Vagina (tissue), 2 donors: ENCODE measurements at places on chromosomes 6 and 20. TPM values are rescaled to one million over a fixed set of nuclear protein-coding genes. Genes with fewer than 3 reads are reported as not detected.

CENPQ gene
- total RNA-seq, result 1.7 TPM

PHACTR1 gene
- 0.49 TPM for total RNA-seq

PTK6 gene
- 25.8 TPM for total RNA-seq

MYL9 gene
- total RNA-seq, result 246 TPM

MROH8 gene
- 1.5 TPM for total RNA-seq

ID1 gene
- 1,190 TPM for total RNA-seq

KCNK16 gene
- total RNA-seq, result not detected

OR12D3 gene
- total RNA-seq, result not detected

OR2H1 gene
- not detected for total RNA-seq

DNA sequence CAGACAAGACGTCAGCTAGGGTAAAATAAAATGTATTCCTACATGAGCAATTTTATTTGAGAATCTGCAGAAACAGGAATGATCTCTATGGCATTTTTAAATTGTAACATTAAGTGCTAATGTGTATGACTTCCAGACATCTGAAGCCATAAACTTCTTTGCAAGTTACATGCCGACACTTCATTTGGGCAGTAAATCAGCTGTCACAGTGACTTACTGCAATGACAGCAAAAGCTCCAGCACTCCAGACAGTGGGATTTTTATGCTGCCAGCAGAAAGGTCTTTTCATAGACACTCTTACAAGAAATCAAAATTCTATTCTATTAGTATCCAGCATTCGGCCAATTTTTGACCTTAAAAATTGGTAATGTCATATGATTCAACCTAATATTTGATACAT lies 156.3 kb upstream of the SNX9 start:
- DNase-seq, result no peak

- no peak for DNase-seq
These were observed 332.4 kb downstream of the HACE1 start for GRCh38 chr6:104527311-104527710.

DNA sequence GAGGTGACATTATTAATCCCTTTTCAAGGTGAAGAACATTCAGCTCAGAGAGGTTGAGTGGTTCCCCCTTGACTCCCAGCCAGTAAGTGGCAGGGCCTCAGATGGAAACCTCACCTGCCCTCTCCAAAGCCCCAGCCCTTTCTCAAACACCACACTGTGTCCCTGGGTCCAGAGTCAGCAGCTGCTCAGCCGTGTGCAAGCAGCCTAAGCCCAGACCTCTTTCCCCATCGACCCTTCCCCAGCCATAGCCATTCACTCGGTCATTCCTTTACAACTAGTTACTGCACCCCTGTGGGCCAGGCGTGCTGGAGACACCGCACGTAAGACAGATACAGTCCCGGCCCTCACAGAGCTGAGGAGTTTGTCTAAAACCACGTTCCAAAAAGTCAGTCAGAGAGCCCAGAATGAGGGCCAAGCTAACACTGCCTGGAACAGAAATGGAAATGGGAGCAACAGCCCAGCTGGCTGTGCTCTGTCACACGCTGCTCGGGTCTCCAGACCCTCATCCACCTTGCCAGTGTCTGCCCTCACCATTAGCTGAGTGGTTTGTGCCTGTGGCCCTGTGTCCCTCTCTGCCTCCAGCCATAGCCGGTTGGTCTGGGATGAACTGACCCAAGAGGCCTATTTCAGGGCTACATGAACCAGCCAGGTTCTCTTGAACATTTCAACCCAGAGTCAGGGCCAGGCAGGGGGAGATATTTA lies 29.6 kb downstream of the ZC3H12D start:
- no peak for DNase-seq

DNA sequence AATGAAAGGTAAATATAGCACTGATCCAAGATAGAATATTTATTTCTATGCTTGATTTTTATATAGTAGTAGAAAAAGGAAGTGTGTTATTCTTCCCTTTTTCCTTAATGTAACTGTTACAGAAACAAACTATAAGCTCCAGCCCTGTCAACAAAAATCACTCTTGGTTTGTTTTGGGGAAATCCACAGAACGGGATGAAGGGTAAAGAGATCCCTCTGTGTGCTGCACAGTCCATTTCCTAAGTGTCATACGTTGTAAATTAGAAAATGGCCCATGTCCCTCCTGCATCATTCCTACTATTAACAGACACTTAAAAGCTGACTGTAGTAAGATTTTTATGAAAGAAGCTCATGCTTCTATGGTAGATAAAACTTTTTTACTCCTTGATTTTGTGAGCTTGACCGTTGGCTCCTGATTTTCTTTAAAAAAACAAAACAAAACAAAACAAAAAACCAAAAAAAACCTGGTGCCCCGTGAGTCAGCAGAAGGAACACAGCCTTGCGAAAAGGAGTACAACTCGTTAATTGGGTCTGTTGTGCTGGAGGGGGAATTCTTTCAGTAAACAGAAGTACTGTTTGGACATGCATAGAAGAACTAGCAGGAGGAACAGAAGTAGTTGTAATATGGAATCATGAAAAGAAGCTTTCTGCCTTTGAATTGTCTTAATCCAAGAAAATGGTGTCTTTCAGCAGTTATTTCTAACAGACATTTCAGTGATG lies 67.5 kb downstream of the RTN4IP1 start:
- DNase-seq, result no peak

DNA sequence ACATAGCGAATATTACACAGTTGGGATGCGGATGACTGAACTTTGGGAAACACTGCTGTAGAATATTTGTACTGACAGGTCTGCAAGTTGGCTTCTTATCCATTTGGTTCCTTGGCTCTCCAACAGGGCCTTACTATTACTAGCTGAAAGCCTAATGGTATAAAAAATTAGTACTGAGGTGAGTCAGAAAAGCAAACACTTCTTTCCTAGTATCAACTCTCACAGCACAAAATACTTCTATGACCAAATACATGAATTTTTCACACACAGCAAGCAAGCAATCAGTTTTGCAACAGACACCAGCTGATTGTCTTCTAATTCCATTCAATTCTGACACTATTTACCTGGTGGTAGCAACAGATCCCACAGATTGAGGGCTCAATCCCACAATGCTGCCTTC lies 168.3 kb downstream of the COL9A1 start:
- no peak for DNase-seq

GRCh38 chr6:44227148-44227793 lies 3.9 kb downstream of the SLC29A1 start:
- DNase-seq, result no peak

DNA sequence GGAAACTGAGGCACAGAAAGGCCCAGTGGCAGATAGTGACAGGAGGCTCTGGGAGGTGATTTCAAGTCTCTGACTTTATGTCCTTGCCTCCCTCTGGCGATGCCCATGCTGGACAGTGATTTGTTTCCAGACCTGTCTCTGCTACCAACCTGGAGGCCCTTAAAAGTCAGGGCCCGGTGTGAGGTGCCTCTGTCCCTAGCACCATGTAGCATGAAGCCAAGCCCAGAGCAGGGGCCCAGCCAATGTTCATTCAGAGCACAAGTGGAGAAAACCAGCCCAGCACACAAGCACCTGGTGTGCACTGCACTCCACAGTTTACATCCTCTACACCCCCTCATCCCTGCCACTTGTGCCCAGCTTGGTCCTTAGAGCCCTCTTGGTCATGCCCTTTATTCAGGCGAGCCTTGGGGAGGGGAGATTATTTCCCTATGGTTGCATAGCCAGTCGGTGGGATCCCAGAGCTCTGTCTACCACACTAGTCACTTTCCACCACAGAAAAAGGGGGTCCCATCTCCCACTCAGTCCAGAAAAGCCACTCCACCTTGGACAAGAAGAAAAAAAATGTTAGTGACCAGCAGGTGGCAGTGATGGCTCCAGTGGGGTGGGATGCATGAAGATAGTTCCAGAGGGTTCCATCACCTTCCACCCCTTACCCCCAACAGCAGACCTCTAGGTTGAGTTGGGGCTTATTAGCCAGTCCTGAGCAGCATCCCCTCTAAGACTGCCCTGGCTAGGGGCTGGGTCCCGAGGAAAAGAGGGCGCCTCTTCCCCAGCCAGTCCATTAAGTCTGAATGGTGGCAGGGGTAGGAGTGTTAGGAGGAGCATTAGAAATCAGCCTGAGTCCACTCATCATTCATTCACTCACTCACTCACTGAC lies 30.9 kb downstream of the KIAA1755 start:
- no peak for DNase-seq

GRCh38 chr6:116218172-116218633 lies 35.7 kb downstream of the TSPYL4 start:
- no peak for DNase-seq

GRCh38 chr6:96675597-96675996 lies 112.7 kb downstream of the FHL5 start:
- no peak for DNase-seq

- DNase-seq, result no peak
These were observed 40.3 kb upstream of the ARMH2 start for GRCh38 chr6:24838994-24839393.

DNA sequence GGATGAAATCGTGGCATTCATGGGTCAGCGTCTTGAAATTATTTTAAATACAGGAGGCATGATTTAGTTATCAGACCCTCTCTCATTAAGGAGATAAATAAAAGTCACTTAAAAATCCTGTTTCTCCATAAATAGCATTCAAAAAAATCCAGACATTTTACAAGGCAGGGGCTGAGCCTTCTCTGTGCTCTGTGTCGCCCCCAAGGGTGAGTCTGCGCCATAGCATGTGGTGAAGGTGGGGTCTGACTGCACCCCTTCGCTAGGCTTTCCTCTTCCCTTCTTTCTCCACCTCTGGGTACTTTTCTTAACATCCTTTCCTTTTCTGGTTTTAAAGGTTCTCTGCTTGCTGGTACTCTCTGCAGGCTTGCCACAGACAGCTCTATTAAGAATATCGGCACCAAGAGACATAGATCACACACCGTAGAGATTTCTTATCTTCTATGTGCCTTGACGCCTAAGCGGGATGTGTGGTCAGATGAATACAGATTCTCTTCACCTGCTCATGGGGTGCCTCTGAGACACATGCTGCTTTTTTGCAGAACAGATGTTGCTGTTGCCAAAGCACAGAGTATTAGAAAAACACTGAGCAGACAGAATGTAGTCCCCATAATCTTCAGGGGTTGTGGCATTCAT lies 20.1 kb upstream of the FAM209A start:
- DNase-seq, result no peak

GRCh38 chr6:150289454-150290071 lies 79.2 kb upstream of the IYD start:
- DNase-seq, result no peak

GRCh38 chr6:73116330-73116729 lies 109.0 kb downstream of the KHDC1L start:
- DNase-seq, result no peak

DNA sequence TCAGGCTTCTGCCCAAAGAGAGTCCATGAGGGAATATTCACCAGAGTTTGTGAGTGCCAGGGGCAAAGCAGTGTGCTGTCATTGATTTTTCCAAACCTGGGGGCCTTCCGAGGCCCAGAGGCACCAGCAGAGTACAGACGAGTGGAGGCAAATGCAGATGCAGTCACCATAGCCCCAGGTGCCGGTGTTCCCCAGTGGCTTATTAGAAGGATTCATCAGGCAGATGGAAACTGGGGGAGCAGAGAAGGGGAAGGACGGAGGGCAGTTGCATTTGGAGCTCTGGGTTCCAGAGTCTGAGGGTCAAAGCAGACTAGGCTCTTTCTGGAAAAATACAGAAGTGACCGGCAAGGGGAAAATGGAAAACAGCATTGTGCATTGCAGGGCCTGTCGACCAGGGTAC lies 184.2 kb downstream of the ANKRD60 start:
- no peak for DNase-seq

GRCh38 chr6:132671295-132671694 lies 12.3 kb upstream of the TAAR1 start:
- DNase-seq, result no peak

GRCh38 chr20:41574802-41575389 lies 43.3 kb downstream of the CHD6 start:
- DNase-seq, result no peak

- DNase-seq, result no peak
These were observed 12.6 kb upstream of the ZFP64 start for GRCh38 chr20:52204136-52204535.

- no peak for DNase-seq
These were observed 48.0 kb downstream of the ADTRP start for GRCh38 chr6:11730641-11731040.

DNA sequence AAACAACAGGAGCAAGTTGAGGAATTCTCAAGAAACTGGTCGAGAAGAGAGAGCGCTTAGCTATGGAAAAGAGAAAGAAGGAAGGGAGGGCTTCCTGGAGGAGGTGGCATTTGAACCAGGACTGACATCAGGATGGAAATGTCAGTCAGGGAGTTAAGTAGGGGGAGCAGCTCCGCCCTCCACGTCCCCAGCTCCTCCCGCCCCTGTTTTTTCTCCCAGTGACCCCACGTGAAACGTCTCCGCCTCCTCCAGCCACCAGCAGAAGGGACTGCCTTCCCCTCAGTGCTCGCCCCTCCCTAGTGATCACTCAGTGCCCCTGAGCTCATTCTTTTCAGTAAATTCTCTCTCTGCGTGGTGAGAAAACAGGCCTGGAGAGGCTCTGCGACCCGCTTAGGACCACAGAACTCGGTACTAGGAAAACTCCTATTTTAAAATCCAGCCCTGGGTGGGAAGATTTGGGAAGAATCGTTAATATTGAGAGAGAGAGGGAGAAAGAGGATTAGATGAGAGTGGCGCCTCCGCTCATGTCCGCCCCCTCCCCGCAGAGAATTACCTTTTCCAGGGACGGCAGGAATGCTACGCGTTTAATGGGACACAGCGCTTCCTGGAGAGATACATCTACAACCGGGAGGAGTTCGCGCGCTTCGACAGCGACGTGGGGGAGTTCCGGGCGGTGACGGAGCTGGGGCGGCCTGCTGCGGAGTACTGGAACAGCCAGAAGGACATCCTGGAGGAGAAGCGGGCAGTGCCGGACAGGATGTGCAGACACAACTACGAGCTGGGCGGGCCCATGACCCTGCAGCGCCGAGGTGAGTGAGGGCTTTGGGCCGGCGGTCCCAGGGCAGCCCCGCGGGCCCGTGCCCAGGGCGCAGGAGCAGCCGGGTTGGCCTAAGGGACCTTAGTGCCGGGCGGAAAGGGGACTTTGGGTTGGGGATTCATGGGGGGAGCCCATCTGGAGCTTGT lies 4.6 kb downstream of the HLA-DPB1 start:
- no peak for DNase-seq

DNA sequence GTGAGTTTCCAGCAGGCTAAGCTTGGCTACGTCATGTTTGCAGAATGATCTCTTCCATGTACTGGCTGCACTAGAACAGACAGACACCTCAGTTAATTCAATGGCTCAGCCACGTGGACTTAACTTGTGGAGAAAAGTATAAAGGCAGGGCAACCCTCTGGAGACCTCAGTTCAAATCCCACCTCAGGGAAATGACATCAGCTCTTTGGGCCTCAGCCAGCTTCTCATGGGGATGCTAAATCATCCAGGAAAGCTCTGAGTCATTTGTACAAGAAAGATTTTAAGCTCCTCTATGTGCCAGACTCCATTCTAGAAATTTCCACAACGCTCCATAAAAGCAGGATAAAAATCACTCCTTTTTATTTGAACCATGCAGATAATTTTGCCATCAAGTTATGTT lies 128.5 kb upstream of the SALL4 start:
- no peak for DNase-seq

GRCh38 chr6:118168421-118168820 lies 261.4 kb downstream of the SLC35F1 start:
- no peak for DNase-seq
